ENCODE measurements at places on chromosomes 3 and 15.
A peak's percentile ranks its signal among the peaks of the same experiment; 100 is the strongest.

- DNase-seq = no peak
These were observed 12.7 kb upstream of the TMCO5A start for GRCh38 chr15:37921527-37922385.

DNA sequence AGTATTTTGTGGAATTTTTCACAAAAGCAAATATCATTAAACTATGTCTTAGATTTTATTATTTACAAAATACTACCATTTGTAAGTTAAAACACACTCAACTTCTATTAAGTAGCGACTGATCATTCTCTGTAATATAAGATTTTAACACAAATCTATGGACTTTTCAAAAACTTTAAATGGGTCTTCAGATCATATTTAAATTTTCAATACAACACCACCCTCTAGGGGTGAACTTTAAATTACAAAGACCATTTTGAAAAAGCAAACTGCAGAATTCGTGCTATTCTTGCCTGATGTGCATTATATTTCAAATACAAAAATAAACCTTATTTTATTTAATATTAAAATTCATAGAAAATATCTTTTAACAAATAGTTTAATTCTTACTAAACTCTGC is 8.2 kb upstream of the VGLL4 start:
- DNase-seq = peak; percentile 54

GRCh38 chr15:41581110-41581509 is 22.1 kb downstream of the TYRO3 start:
- DNase-seq = no peak

GRCh38 chr15:89364341-89364740 is 29.7 kb upstream of the POLG start:
- DNase-seq = peak; percentile 83

Data from cerebellar cortex (tissue), 1 donor.